ENCODE measurements at places on chromosomes 12 and 14.

DNA sequence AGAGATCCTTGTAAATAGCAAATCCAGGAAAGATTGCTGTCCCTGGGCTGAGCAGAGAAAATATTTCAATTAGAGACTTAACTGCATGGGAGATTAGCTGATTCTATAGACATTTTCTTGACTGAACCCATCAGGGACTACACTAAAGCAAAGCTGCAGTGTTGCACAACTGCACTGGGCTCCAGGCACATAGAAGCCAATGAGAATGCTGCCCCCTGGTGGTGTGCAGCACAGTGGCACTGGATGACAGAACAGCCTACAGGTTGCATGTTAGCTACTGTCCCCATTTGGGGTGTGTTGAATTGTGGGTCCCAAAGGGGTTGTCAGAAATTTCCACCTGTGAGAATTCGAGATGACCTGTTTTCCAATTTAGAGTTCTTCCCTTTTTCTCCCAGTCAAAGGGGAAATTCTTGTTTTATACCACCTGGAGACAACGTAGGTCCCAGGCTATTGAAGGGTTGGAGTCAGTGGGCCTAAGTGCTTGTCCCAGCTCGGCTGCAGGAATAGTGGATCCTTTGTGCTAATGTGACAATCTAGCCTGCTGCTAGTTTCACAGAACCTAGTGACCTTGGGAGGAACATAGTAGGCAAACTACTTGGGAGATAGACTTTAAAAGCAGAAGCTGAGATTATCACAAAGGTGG, 114.7 kb downstream of the SLC8A3 start:
- DNase-seq, result peak; percentile 84

GRCh38 chr12:70876952-70877351, 43.6 kb downstream of the PTPRR start:
- DNase-seq, result no peak

GRCh38 chr12:24488091-24488596, 460.8 kb downstream of the BCAT1 start:
- no peak for DNase-seq

GRCh38 chr12:78671295-78671694, 193.3 kb upstream of the SYT1 start:
- no peak for DNase-seq

GRCh38 chr12:123889848-123890535, 82.6 kb downstream of the CCDC92 start:
- peak; percentile 60 for DNase-seq

DNA sequence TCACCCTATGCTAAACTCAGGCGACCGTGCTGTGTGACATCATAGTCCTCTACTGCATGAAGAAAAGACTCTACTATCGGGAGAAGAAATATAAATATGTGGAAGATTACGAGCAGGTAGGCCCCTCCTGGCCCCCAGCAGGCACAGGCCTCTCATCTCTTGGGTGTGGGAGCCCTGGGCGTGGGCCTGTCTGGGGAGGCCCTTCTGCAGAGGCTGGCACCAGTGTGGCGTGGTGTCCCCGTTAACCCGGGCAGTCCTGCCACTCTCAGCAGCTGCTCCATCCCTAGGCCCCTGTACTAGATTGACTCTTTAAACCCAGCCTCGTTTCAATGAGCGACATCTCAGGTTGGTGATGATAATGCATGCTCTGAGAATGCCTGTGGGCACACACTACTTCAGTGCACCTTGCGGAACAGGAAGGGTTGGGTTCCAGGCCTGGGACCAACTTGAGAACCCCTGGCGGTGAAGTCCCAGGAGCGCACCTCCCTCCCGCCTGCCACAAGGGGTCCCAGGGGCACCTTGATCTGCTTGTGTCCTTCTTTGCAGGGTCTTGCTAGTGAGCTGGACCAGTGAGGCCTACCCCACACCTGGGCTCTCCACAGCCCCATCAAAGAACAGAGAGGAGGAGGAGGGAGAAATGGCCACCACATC, 23.2 kb downstream of the P2RX4 start:
- DNase-seq, result no peak

GRCh38 chr12:125491553-125491952, 426.3 kb downstream of the AACS start:
- no peak for DNase-seq

DNA sequence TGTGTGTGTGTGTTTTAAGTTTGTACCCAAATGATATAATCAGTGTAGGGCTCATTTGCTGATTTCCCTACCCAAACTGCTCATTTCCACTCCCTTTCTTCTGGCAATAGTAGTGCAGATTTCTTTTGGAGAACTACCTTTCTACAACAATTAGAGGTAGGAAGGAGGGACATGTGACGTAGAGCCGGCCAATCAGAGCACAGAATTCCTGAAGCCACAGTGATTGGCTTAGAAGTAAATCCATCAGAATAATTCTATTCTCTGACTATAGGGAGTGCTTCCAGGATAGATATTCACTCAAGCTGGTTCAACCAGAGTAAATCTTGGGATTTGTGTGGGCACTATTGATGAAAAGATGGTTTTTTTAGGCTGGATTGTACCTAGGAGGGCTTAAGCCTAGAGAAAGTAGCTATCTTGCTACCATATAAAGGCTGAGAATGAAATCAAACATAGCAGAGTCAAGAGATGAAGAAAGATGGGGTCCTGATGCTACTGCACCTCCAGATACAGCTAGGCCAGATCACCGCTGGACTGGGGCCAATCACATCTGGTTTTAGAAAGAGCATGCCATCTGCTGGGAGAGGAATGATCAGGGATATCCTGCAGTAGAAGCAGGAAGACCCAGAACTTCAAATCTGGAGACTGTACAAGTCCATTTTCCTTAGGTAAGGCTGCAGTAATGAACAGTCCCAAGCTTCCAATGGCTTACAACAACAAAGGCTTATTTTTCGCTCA, 54.1 kb upstream of the NUAK1 start:
- no peak for DNase-seq

GRCh38 chr12:91142221-91142631, 30.9 kb upstream of the LUM start:
- no peak for DNase-seq

- DNase-seq, result no peak
Observed at GRCh38 chr12:115311875-115312274, 627.9 kb upstream of the TBX3 start.

DNA sequence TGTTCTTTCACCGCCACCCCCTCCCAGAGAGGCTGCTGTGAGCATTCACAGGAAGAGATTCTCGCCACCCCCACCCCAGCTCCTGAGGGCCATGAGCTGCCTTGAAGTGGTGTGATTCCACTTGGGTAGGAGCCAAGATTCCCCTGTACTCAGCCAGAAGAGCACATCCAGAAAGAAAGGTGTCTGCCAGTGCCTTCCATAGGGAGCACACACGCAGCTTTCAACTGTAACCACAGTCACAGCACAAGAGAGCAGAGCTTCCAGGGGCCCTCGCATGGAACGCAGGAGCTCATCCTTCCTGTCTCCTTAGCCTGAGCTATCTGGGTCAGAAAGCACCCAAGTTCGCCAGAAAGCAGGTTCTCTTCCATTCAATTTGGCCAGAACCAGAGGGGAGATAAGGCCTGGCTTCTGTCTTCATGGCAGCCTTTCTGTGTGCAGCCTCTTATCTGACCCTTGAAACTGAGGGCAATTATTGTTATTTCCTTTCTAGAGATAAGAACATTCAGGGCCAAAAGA, 66.6 kb upstream of the SCN8A start:
- DNase-seq, result peak; percentile 65

- no peak for DNase-seq
Observed at GRCh38 chr12:117109943-117110635, 10.9 kb upstream of the TESC start.

GRCh38 chr14:86057018-86057667, 527.2 kb downstream of the FLRT2 start:
- DNase-seq, result peak; percentile 72

DNA sequence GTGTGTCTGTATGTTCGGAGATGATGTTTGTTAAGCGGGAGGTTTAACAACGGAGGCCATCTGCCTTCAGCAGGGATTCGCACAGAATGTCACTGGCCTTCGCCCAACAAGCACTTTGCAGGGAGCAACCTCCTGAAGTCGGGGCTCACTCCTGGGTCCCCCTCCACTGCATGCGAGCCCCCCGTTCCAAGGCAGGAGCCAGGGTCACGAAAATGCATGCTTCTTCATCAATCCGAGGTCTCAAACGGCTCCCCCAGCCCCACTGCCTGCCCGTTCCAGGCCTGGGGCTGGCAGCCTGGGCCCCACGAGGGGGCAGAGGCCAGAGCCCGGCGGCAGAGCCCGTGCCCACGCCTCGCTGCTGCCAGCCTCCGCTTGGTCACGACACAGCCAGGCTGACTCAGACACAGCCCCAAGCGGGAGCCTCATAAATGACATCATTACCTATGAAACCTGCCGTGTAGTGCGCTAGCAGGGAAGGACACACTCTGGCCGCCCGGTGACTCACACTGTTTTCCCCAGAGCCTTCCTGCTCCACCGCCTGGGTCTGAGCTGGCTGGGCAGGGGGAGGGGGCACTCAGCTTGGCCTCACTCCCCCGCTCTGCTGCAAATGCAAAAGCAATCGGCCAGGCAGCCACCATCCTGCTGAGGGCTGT, 169.5 kb upstream of the RTL1 start:
- peak; percentile 65 for DNase-seq

GRCh38 chr12:122423258-122424165, 1.0 kb upstream of the CLIP1 start:
- peak; percentile 46 for DNase-seq

GRCh38 chr12:123237646-123238329, 4.6 kb downstream of the MTRFR start:
- peak; percentile 88 for DNase-seq

- DNase-seq, result peak; percentile 11
Observed at GRCh38 chr14:73323896-73324399, 86.6 kb downstream of the PAPLN start.

DNA sequence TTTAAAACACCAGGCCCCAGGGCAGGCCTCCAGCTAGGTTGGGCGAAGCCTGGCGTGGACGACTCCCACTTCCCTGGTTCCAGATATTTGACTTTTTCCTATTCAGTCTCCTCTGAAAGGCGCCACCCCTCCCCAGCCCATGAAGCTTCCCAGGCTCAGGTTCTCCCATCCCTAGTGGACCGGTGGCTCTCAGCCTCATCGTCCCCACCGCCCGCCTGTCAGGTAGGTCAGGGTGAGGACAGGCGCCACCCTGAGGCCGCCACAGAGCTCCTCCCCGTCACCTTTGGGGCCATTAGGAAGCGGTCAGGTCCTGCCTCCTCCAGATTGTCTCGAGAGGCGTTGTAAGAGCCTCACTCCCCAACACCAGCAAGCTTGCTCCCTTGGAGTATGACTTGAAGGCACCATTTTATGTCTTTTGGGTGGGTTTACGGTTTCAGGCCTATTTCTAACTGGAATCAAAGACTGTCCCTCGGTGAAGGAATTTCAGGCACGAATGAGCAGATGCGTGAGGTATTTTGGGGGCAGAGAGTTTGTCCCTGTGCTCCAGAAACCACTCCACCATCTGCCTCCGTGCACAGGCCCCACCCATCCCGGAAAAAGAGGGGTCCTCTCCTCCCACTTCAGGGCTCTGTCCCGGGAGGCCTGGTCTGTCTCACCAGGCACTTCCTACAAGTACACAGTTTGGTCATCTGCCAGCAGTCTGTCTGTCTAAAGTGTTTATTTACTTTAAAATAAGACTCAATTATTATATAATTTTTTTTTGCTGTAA, 55.6 kb downstream of the TSPAN9 start:
- no peak for DNase-seq

- DNase-seq, result no peak
Observed at GRCh38 chr14:36493761-36494160, 26.3 kb downstream of the NKX2-1 start.

DNA sequence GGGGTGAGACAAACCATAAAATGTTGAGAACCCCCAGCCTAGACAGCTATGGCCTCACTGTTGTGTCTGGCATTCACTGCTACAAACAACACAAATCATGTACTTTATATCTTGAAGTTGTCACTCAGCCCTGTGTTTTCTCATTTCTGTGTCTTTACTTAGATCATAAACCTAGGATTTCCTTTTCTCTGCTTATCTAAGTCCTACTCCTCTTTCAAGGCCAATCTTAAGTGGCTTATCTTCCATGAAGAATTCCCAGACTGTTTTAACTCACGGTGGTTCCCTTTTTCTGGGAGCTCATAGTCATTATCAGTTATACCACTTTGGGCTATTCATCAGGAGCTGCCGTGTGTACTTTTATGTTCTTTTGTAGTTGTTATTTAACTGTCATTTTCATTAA, 42.1 kb downstream of the FLRT2 start:
- peak; percentile 40 for DNase-seq

GRCh38 chr12:71752891-71753290, 1.8 kb upstream of the RAB21 start:
- peak; percentile 83 for DNase-seq

DNA sequence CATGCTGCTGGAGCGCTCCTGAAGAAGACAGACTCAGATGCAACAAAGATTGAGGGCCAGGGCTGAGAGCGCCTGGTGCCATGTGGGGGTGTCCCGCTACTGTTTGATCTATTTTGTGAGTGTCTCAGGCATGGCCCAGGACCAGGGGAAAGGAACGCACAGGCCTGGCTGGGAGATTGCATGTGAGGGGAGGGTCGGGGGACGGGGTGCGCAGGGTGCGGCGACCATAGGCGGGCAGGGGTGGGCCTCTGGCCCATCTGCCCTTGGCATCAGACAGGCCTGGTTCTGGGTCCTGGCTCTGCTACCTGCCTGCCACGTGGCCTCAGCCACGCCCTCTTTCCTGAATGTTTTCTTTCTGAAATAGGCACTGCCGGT, 47.5 kb downstream of the BEGAIN start:
- DNase-seq, result no peak

GRCh38 chr14:26204366-26204727, 393.5 kb downstream of the NOVA1 start:
- DNase-seq, result no peak

- peak; percentile 80 for DNase-seq
Observed at GRCh38 chr12:71662849-71663560, 643 bp downstream of the ZFC3H1 start.

DNA sequence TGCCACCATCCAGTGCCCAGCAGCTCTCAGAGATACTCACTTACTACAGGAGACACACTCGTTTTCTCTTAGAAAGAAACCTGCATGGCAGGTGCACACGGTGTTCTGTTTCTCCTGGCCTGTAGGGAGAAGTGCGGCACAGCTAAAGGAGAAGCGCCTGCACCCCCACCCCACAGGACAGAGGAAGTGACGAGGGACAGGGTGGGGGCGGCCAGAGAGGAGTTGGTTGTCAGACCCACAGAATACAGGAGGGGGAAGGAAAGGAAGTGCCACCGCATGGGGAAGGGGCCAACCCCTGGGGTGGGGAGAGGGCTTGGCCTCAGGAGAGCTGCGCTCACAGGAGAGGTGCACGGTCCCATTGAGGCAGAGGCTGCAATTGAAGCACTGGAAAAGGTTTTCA, 8.8 kb downstream of the TNFRSF1A start:
- no peak for DNase-seq

GRCh38 chr14:28653521-28653920, 113.1 kb upstream of the FOXG1 start:
- no peak for DNase-seq

GRCh38 chr12:44812062-44812461, 64.1 kb downstream of the NELL2 start:
- peak; percentile 13 for DNase-seq

DNA sequence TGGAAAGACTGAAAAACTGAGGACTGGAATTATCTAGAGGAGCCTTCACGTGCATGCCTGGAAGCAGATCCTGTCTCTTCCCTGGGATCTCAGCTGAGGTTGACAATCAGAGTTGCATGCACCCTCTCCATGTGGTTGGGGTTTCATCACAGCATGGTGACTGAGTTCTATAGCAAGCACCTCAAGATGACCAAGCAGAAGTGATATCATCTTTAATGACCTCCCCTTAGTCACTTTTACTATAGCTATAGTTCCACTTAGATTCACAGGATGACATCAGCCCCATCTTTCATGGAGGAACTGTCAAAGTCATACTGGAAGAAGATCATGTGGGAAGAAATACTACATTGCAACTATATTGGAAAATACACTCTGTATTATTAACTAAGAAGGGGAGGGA, 105.8 kb upstream of the ATXN7L3B start:
- no peak for DNase-seq

Data from hematopoietic multipotent progenitor cell treated with erythropoietin and hydrocortisone succinate and interleukin-3 and kit ligand, for 4 days (in vitro differentiated cells).